Tongue (tissue), 3 donors: ENCODE measurements at places on chromosomes 5 and 9. TPM values are rescaled to one million over a fixed set of nuclear protein-coding genes. Genes with fewer than 3 reads are reported as not detected.

Gene FOXD4L4
- total RNA-seq = not detected

Gene GKAP1
- 14.9 TPM for total RNA-seq

Gene KCNN2
- total RNA-seq = 15.6 TPM

Gene CERCAM
- 63.2 TPM for total RNA-seq

Gene RNF183
- 0.21 TPM for total RNA-seq

Gene KCTD16
- total RNA-seq = 0.10 TPM

Gene HACD4
- total RNA-seq = 5.8 TPM

DNA sequence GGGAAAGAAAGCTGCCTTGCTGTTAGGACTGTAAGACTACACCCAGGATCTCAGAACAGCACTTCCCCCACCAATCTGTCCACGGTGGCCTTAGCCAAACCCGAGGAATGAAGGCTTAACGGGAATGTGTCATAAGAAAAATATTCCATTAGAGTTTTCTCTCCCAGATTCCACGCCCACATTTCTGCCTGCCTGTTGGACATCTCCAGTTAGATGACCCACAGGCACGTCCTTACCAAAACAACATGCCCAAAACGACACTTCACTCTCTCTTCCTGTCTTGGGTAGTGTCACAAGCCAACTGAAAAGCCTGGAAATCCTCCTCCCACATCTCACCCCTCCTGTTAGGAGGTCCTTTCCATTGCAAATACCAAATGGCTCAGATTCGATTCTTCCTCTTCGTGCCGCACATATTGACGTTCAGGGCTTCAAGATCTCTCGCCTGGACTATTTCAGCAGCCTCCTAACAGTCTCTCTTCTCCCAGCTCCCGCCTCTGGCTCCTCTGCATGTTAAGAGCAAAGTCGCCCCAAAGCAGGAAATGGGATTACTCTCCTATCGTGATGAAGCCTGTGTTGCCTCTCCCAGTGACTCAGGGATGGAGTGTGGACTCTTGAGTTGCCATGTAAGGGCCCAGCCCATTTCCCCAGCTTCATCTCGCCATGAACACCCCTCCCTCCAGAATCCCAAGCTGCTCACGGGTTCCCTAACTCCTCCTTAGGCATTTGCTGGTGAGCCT lies 159.3 kb downstream of the NR3C1 start:
- DNase-seq = peak; percentile 86

GRCh38 chr5:36198281-36198680 lies 43.4 kb downstream of the NADK2 start:
- no peak for DNase-seq

GRCh38 chr5:264338-264737 lies 7.1 kb upstream of the PDCD6 start:
- DNase-seq = no peak

- peak; percentile 96 for DNase-seq
Measured at GRCh38 chr9:36487482-36488388, 85.0 kb upstream of the MELK start.

DNA sequence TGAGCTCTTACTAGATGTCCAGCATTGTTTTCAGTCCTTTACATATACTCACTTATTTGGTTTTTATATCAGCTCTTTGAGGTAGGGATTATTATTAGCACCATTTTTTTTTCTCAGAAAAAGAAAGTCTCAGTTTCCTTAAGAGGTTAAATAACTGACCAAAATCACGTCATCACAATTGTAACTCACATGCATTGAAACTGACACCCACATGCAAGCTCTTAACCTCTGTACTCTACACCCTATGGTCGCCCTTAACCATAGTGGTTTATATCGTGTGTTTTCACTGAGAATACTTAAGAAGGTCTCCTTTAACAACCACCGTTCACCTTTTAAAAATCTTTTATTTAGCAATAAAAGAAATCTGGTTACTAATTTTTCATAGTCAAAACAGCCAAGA lies 61.0 kb downstream of the PRDM6 start:
- no peak for DNase-seq

DNA sequence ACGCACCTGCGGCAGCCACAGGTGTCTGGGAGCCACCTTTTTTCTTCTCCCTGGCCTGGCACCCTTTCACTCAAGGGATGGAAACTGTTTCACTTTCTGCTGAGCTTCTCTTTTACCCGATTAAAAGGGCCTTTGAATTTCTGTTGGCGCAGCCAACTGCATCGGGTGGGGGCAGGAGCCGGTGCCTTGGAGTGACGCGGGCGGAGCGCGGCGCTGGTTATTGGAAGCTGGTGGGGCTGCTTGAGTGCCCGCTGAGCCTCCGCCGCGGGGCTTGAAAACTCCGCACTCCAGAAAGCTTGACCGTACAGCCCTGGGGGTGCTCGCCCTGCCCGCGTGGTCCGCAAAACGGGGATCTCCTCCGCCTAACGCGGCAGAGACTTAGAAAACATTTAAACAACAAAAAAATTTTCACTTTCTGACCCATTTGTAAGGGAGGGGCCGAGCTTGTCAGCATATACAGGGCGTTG lies 52.0 kb upstream of the TJP2 start:
- DNase-seq = peak; percentile 73

- no peak for DNase-seq
Measured at GRCh38 chr5:59525957-59526356, 367.6 kb downstream of the PDE4D start.

GRCh38 chr9:121861501-121862180 lies 210.2 kb downstream of the DAB2IP start:
- DNase-seq = peak; percentile 16

DNA sequence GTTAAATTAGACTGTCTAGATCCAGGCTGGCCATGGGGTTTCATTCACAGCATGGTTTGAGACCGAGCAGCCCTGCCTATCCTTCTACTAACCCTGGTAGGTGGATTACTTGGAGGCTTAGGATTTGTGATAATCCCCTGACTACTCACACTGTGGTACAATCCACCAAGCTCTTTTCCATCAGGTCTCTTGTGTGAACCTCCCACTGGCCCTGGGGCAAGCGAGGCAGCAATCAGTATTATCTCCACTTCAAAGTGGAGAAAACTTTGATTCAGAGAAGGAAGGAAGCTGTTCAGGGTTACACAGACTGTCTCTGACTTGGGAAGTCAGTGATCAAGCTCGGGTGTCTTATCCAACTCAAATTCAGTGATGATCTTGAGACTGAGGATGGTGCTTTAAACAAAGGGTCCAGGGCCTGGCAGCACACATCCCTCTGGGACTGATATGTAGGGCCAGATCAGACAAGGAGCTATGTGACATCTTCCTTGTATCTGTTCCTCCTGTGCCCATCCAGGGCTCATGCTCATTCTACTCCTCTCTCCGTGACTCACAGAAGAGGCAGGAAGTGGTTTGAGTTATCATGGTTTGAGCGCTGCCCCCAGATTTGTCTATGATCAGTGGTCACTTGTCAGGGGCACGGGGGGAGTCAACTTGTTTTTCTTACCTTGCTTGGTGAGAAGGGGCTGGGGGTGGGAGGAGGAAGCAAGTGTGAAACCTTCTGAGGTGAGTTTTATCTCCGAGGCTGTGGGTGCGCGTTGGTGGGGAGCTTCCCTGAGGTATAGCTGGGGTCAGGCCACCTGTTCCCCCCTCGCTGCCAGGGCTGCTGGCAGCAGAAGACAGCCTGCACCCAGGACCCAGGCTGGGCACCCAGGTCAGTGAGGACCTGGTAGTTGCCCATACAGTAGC lies 48.6 kb downstream of the RGS3 start:
- no peak for DNase-seq

GRCh38 chr5:138770291-138770690 lies 17.1 kb downstream of the CTNNA1 start:
- DNase-seq = no peak

DNA sequence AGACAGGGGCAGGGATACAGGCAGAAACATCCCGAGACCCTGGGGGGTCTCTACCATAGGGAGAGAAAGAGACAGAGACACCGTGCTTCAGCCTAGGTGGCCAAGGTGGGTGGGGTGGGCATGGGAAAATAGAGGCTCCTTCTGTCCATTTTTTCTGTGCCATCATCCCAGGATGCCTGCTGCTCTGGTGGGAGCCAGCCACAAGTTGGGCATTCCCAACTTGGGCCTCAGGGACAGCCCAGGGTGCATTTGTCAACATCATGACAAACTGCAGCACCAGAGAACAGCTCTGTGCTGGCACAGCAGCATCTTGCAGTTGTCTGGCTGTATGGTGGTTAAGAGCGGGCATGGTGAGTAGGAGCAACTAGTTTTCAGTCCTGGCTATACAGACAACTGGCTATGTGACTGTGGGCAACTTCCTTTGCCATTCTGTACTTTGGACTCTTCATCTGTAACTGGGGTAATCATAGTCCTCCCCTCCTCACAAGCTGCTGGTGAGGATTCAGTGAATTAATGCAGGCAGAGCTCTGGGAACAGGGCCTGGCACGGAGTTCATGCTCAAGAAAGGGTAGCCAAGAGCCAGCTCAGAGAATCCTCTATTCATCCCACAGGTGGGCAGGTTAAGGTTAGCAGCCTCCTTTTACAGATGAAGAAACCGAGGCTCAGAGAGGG lies 100.4 kb downstream of the RGS3 start:
- DNase-seq = no peak

GRCh38 chr9:113578882-113579282 lies 115.4 kb downstream of the RGS3 start:
- no peak for DNase-seq

GRCh38 chr9:23220171-23220570 lies 605.9 kb downstream of the ELAVL2 start:
- DNase-seq = no peak

- DNase-seq = no peak
Measured at GRCh38 chr9:101311191-101311590, 73.6 kb downstream of the BAAT start.

DNA sequence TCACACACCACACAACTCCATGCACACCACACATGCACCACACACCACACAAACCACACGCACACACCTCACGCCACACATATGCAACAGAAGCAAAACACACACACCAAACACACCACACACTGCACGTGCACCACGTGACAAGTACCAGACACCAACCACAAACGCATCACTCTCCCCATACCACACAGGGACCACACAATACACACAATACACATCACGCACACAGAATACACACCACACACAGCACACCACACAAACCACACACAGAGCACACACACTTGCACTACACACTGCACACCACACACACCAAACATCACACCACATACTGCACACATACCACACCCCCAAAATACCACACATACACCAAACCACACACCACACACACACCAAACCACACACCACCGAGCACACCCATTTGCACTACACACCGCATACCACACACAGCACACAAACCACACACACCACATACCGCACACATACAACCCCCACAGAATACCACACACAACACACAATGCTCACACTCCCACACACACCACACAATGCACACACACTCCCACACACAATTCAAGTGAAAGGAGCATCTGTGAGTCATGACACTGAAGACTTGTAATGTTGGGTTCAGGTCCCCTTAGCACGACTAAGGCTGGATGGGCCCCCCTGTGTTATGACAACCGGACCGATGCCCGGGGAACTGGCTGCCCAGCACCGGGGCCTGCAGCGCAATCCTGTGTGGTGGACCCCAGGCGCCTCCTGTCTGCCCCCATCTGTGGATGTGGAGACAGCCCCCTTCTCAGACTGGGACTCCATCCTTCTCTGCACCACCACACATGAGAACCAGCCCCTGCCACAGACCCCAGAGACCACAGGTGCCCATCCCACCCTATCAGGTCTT lies 6.0 kb upstream of the ZDHHC11 start:
- DNase-seq = no peak

DNA sequence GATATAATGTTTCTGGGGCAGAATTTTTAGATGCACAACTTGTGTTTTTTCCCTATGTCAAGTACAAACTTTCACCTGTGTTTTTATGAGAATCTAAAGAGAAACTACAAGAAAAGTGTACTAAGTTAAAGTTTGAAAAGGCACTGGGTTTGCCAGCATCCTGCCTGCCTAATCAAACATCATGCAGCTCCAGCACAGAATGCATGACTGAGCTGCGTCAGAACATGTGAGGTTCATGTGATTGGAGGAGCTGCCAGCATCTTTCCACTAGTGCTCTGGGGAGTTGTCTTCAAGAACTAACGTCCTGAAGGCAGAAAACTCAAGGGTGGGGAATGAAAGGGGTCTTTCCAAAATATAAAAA lies 46.1 kb upstream of the RIC1 start:
- DNase-seq = peak; percentile 35

DNA sequence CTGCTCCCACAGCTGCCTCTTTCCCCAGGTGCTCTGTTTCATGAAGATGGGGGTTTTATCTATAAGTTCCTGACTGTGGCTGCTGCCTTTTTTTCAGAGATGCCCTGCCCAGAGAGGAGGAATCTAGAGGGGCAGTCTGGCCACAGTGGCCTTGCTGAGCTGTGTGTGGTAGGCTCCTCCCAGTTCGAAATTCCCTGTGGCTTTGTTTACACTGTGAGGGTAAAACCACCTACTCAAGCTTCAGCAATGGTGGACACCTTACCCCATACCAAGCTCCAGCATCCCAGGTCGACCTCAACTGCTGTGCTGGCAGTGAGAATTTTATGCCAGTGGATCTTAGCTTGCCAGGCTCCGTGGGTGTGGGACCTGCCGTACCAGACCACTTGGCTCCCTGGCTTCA lies 250.0 kb downstream of the FER start:
- no peak for DNase-seq

- no peak for DNase-seq
Measured at GRCh38 chr5:2332521-2332920, 419.0 kb downstream of the IRX2 start.

DNA sequence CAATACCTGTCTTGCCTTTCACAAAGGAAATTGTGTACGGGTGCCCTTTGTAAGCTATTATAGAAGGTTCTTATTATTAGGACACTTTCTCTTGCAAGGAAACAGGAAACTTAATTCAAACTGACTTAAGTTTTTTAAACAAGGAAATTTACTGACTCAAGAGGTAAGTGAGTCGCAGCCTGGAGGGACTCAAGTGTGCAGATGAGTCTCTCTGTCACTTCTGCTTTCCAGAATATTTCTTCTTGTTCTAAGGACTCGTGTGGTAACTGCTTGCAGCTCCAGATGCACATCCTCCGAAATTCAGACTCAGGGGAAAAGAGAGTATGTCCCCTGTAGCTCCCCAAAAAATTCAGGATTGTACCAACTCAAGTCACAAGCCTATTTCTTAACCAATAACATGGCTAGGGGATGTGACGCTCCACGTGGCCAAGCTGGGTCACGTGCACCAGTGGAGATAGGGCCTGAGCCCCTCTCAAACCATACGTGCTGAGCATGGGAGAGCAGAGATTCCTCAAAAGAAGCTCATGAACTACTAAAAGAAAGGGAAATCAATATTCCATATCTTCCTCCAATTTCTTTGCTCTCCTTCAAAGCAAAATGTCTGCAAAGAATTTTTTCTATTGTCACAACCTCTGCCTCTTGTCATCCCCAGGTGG lies 49.2 kb upstream of the ERCC6L2 start:
- DNase-seq = no peak

- no peak for DNase-seq
Measured at GRCh38 chr5:131877873-131878272, 67.6 kb downstream of the MEIKIN start.

DNA sequence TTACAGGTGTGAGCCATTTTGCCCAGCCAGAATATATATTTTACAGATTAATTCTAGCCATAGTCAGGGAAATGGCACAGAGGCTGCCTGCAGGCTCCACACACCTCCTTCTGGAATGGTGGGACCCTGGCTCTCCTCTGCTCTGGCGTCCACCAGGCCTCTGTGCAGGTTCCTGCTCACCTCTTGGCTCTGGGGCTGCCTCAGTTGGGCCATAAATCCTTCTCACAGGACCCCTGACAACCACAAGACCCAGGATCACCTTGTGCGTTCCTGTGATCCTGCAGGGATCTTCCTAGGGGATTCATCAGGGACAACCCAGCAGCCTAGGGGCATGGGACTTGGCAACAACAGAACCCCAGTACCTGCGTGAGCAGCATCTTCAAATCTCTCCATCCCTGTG lies 93.0 kb upstream of the FSTL4 start:
- no peak for DNase-seq
